ENCODE measurements at places on chromosomes 4 and X.

- DNase-seq = no peak
Measured at GRCh38 chr4:16217300-16218051, 8.8 kb downstream of the TAPT1 start.

GRCh38 chr4:153651587-153651986 is 32.5 kb upstream of the TLR2 start:
- DNase-seq = no peak

DNA sequence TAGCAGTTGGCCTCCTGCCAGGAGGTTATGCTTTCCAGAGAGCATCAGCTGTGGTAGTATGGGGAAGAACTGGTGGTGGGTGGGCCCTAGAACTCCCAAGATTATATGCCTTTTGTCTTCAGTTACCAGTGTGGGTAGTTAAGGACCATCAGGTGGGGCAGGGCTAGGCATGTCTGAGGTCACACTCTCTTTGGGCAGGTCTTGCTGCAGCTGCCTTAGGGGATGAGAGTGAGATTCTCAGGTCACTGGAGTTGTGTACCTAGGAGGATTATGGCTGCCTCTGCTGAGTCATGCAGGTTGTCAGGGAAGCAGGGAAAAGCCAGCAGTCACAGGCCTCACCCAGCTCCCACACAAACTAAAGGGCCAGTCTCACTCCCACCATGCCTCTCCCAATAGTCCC is 172.9 kb upstream of the GYPA start:
- no peak for DNase-seq

DNA sequence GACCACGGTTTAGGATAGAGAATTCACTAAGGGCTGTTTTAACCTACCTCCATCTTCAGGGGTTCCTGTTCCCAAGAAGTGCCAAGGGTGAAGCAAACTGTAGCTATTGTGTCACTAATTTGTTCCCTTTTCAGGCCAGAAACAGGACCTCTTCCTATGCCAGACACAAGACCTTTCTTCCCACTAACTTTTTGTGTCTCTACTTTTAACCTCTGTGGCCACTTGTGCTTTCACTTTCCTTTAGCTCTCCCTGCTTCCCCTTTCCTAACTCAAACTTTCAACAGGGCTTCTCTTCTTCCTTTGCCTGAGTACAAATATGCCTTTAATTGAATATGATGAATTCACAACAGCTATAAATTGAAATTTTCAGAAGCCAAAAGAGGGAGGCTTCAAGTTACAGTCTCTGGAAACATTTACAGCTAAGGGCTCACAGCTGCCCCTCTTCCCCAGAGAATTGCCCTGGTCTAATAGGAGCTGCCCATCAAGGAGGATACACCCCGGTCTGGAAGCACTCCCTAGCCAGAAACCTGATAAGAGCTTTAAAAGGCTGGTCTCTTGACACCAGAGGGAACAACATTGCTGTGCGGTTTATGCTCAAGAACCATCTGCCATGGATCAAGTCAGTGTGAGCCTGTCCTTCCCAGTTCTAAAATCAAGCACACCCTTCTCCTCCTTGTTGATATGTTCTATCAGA is 61.7 kb upstream of the PLS3 start:
- DNase-seq = no peak

- DNase-seq = no peak
Measured at GRCh38 chr4:52883183-52883621, 21.1 kb downstream of the RASL11B start.

DNA sequence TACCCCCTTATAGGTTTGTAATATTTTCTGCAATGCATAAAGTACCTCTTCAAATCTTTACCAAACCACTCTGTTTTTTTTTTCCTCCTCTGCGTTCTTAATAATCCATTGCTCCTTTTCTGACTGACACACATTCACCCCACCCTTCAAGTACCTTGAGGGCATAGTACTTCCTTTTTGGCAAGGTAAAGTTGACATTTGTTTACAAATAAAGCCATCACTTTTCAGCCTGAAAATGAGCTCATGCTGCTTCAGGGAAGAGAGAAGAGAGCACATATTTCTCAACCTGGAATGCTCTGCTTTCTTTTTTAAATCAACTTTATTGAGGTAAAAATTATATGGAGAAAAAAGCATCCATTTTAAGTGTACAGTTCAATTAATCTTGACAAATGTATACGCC is 113.9 kb downstream of the AGTR2 start:
- no peak for DNase-seq

DNA sequence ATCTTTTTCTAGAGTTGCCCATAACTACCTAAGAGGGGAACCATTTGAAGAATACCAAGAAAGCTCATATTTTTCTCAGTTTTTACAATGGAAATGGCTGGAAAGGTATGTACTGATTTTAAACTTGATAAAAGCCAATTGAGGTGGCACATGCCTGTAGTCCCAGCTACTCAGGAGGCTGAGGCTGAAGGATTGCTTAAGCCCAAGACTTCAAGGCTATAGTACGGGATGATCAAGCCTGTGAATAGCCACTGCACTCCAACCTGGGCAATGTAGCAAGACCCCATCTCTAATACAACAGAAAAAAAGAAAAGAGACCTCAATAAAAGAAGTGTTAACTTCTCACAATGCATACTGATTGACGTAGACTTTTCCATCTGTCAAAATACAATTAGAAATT is 44.4 kb downstream of the GRK4 start:
- no peak for DNase-seq

GRCh38 chr4:73576381-73576780 is 43.9 kb downstream of the RASSF6 start:
- no peak for DNase-seq

- DNase-seq = no peak
Measured at GRCh38 chr4:163194593-163194992, 27.9 kb upstream of the NAF1 start.

- DNase-seq = no peak
Measured at GRCh38 chr4:124694946-124695598, 17.5 kb downstream of the ANKRD50 start.

GRCh38 chr4:89110541-89110985 is 770 bp upstream of the TIGD2 start:
- no peak for DNase-seq

- no peak for DNase-seq
Measured at GRCh38 chr4:103244251-103244650, 46.1 kb upstream of the CENPE start.

- no peak for DNase-seq
Measured at GRCh38 chr4:14524276-14524675, 478.0 kb upstream of the CPEB2 start.

DNA sequence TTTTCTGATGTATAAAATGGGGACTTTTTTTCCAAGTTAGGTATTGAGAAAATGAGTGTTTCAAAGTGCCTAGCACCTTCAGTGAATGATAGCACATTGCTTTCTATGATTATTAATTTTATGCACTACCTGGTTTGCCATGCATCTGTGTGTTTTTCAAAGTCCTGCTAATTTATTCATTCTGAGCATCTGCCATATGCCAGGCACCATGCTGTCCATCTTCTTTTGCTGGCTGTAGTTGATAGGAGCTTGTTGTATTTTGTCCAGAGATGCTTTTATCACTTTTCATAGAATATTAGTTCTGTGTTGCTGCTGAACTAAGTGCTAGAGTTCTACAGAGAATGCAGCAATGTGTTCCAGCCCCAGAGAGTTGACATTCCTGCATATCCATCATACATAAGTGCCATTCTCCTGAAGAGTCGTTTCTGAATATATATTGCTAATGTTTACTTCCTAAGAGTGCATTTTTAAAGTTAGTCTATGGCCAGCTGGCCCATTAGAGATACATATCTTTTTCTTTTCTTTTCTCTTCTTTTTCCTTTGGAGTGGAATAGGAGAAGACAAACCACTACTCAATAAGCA is 49.0 kb upstream of the CLNK start:
- no peak for DNase-seq
